ENCODE measurements at places on chromosomes 11 and 22.

DNA sequence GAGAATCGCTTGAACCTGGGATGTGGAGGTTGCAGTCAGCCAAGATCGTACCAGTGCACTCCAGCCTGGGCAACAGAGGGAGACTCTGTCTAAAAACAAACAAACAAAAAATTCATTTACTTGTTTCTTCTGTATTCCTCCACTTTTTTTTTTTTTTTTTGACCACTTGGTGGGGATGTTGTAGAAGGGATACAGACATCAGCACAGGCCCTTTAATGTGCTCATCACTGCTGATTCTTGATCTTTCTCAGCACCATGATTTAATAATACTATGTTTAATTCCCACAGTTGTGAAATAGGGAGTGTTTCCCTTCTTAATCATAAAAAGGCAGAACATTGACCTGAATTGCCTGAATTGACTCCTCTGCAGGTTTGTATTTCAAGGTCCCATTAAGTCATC is 4.5 kb downstream of the TTC9C start:
- DNase-seq, result peak; percentile 28

DNA sequence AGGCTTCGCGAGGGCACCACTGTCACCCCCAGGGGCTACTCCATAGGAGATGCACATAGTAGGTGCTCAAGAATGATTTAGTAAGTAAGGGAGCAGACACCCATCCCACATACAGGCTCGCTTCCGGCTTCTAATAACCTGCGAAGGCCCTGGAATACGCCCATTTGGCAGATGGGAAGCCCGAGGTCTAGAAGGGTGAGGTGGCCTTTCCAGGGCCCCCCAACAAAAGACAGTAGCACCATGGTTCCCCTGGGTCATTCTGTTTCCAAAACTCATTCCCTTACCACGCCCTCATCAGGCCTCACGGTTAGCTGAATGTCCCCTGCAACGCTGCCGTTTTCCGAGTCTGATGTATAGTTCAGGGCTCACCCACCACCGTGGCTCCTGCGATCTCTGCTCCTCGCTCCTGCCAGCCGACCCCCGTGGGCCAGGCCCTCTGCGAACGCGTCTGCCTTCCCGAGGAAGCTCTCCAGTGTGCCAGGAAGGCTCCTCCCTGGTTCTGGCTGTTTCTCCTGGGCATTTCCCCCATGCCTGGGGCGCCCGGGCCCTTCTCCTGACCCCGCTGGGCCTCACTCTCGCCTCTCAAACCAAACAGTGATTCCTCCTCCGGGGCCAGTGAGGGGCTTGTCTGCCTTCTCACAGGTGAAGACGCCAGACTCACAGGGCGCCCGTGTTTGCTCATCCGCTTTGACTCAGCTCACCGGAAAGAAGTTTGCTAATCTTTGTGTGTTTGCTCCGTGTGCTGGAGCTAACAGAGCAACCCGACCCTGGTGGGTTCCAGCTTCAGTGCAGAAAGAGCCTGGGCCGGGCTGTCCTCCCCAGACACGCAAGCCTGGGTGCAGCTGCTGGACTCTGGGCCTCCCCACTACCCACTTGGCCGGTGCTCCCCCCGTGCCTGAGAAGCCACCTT is 86.6 kb downstream of the RTL6 start:
- no peak for DNase-seq

DNA sequence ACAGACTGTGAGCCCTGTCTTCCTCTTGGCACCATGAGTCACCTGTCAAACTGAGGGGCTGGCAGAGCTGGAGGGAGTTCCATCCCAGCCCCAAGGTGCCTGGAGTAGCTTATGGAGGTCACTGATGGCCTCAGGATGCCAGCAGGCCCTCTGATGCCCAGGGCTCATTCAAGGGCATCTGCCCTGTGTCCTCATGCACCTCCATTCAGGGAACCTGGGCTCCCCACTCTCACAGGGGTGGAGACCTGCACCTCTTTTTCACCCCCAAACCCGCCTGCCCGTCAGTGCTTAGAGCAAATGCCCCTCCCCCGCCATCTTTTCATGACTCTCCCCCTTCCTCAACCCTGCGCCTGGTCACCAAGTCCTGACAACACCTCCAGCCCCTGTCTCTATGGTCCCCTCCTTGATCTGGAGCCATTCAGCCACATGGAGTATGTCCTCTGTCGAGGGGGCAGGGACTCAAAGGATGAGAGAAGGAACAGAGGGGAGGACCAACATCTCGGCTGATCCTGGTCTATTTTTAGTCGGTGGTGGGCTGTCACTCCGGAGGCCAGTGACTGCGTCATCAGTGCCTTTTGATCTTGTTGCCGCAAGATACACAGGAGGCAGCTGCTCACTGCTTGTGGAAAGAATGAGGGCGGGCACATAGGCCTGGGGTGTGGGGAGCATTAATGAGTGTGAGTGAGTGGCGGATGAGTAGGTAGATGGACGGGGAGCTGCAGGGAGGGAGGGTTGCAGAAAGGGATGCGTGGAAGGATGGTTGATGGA is 72.2 kb downstream of the CDKN1C start:
- no peak for DNase-seq

DNA sequence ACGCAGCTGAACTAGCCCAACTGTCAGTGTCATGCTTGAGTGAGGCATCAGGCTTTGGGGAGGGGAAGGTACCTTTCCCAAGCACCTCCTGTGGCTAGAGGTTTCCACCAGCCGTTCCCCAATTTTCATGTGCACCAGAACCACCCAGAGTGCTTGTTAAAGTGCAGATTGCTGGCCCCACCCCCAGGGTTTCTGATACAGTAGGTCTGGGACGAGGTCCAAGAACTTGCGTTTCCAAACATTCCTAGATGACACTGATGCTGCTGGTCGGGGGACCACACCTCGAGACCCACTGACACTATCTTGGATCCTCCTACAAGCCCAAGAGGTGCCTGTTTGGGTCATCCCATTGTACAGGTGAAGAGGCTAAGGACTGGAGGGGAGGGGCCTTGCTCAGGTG is 59.8 kb downstream of the PDE2A start:
- no peak for DNase-seq

DNA sequence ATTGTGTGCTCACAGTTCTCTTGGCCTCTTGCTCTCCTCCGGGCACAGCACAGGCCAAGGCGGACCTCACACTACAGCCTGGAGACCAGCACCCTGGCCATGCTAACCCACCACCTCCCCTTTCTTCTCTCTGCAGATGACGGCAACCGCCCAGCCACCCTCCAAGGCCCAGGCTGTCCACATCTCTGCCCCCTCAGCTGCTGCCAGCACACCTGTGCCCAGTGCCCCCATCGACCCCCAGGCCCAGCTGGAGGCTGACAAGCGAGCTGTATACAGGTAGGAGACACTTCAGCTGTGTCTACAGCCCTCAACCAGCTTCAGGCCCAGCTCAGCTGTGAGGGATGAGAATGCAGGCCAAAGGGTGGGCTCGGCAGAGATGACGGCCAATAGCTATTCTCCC is 128.4 kb downstream of the FEZ1 start:
- no peak for DNase-seq

All from AML-193 (cell line).